Activated CD8-positive, alpha-beta memory T cell treated with anti-CD3 and anti-CD28 coated beads for 1 hour (primary cell): ENCODE measurements at places on chromosomes 5 and 9.

GRCh38 chr9:137078701-137079400 is 1.5 kb downstream of the UAP1L1 start:
- DNase-seq, result no peak

DNA sequence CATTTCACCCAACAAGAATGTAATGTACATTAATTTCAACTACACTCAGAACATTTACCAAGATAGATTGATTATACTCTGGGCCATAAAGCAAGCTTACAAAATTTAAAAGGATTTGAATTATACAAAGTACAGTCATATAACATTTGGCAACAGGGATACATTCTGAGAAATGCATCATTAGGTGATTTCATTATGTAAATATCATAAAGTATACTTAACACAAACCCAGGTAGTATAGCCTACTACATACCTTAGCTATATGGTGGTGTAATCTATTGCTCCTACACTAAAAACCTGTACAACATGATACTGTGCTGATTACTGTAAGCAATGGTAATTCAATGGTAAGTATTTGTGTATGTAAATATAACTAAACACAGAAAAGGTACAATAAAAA is 202.9 kb downstream of the MPDZ start:
- no peak for DNase-seq

- no peak for DNase-seq
Measured at GRCh38 chr9:117098331-117098730, 316.5 kb downstream of the ASTN2 start.

DNA sequence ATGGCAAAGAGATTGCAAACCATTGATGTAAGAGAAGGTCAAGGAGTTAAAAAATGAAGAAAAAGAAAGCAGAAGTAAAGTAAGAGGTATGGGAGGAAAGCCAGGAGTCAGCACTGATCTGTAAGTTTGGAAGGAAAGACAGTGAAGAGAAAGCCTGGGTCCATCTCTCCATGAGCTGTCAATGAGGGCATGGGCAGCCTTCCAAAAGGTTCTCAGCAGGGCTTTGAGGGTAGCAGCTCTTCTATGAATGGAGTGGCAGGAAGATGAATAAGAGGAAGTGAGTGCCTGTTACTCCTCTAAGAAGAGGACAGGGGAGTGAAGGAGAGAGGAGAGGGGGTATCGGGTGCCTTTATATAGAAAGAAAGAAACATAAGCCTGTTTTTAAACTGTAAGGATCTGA is 97.1 kb downstream of the ADCY2 start:
- no peak for DNase-seq

GRCh38 chr9:108612513-108612912 is 243.3 kb downstream of the ACTL7B start:
- no peak for DNase-seq

- DNase-seq, result no peak
Measured at GRCh38 chr5:61662670-61663069, 330.6 kb downstream of the ZSWIM6 start.

- no peak for DNase-seq
Measured at GRCh38 chr9:89770531-89771174, 165.8 kb downstream of the GADD45G start.

GRCh38 chr9:134605966-134606357 is 35.6 kb upstream of the COL5A1 start:
- no peak for DNase-seq

DNA sequence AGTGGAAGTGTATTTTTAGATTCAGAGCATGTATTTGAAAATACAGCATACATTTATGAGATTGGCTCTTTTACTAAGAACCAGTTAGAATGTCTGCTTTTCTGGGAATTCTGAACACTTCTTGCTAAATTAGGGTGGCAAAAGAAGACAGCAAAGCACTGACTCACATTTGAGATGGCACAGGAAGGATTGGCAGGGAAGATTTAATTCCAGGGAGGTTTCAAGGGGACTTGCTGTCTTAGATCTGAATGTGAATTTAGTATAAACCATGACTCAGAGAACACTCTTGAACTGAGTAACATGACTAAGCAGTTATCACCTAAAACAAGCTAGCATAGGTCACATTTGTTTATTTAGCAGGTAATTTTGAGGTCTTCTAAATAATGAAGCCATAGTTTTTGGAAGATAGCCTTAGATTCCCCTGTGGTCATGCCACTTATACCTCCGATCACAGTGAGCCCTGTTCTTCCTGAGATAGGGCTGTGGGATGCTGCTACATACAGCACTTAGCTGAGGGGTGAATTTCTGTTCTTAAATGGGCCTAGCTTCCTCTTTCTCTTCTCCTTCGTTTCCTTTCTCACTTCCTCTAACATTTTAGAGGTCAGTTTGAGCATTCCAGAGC is 173.8 kb downstream of the PCSK1 start:
- DNase-seq, result no peak

- DNase-seq, result no peak
Measured at GRCh38 chr9:26086396-26086795, 408.2 kb upstream of the TUSC1 start.

GRCh38 chr9:131539223-131539923 is 6.0 kb upstream of the PRRT1B start:
- no peak for DNase-seq

DNA sequence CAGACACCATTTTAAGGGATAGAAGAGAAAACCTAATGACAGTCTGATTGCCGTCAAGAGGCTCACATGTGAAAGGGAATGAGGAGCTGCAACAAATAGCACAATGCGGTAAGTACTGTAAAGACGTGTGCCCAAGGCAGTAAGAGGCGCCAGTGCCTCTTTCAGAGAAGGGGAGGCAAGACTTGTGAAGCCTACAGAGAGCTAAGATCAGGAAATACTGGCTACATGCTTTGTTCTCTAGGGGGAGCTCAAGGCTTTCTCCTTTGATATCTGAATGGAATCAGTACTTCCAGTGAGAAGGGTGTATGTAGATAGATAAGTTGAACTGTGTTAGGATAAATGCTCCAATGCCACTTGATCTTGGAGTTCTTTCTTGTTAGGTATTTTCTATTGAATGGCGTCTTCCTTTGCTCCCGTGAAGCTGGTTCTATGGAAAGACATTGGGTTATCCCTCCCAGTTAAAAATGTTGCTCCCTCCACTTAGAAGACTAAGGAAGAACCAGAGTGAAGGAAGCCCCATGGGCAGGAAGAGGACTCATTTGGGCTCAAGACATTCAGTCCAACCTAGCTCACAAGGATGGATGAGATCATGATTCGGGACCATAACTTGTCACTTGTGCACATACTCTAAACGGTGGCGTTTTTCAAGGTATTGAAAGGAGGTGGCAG is 23.5 kb upstream of the ALDOB start:
- no peak for DNase-seq

GRCh38 chr5:75885849-75886596 is 168.8 kb upstream of the POC5 start:
- no peak for DNase-seq

- DNase-seq, result no peak
Measured at GRCh38 chr9:98271479-98271878, 16.0 kb upstream of the TBC1D2 start.

- DNase-seq, result no peak
Measured at GRCh38 chr5:144275329-144275728, 104.7 kb downstream of the KCTD16 start.

GRCh38 chr9:37036371-37036775 is 2.3 kb upstream of the PAX5 start:
- no peak for DNase-seq

- DNase-seq, result no peak
Measured at GRCh38 chr5:65121880-65122436, 353.2 kb downstream of the CWC27 start.

DNA sequence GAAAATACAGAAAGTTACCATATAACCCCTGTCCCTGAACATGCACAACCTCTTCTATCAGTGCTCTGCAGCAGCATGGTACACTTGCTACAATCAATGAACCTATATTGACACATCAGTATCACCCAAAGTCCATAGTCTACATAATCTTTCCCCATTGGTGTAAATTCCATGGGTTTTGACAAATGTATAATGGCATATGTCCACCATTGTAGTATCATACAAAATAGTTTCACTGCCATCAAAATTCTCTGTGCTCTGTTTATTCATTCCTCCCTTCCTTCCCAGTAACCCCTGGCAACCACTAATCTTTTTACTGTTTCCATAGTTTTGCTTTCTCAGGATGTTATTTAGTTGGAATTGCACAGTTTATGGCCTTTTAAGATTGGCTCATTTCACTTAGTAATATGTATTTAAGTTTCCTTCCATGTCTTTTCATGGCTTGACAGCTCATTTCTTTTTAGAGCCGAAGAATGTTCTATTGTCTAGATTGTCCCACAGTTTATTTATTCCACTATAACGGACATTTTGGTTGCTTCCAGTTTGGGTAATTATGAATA is 1707.0 kb downstream of the EFNA5 start:
- DNase-seq, result no peak

DNA sequence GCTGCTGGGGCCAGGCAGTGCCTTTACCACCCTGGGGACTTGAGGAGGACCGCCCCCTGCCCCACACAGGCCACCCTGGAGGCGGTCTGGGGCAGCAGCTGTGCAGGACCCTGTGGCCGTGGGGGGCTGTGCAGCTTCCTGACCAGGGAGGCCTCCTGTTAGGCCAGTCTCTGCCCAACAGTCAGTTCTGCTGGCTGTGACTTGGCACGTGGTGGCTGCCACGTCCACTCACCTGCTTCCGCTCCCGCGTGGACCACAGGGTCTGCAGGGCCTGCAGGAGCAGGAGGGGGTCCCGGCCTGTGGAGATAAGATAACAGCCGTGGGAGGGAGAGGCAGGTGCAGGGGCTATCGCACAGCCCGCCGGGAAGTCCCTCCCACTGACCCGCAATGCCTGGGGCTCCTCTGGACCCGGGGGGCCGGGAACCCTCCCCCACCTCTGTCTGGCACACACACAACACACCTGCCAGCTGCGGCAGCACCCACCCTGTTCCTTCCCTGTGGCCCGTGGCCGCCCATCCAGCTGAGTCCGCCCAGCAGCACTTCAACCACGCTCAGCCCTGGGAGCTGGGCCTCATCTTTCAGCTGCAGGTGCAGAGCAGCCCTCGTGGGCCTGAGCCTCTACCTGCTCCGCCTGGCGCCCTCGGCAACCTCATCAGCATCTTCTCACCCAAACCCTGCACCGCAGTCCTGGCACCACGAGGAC is 39.7 kb downstream of the EXD3 start:
- DNase-seq, result no peak

DNA sequence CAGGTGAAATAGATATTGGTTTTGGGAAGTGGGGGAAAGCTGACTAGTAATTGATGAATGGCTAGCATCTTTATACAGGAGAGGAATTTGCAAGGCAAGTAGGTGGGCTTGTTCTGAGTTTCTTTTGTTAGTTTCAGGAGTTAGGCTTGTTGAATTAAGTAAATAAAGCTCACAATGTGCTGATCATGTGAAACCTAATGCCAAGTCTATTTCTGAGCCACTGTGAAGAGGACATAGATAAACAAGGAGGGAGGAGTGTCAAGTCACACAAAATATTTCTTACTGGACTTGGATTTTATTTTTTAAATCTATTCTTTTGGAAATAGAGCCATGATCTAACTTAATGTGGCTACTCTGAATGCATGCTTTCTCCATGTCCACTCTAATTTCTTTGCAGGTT is 19.9 kb downstream of the GDA start:
- no peak for DNase-seq

DNA sequence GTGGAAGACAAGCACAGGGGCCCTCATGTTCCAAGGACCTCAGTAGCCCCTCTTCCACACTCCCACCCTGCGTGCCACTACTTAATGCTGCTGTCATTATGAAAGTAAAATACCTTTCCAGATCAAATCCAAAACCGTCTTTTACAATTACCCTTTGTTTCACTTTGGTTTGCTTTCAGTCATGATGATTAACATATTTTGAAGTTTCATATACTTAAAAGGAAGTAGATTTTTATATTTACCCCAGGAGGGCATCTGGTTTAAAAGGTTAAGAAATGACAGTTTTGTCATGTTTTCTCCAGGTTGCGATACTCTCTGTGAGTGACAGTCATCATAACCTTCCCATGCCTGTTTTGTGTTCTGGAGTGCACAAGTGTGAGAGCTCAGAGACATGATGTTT is 13.5 kb upstream of the MAP1B start:
- DNase-seq, result no peak

DNA sequence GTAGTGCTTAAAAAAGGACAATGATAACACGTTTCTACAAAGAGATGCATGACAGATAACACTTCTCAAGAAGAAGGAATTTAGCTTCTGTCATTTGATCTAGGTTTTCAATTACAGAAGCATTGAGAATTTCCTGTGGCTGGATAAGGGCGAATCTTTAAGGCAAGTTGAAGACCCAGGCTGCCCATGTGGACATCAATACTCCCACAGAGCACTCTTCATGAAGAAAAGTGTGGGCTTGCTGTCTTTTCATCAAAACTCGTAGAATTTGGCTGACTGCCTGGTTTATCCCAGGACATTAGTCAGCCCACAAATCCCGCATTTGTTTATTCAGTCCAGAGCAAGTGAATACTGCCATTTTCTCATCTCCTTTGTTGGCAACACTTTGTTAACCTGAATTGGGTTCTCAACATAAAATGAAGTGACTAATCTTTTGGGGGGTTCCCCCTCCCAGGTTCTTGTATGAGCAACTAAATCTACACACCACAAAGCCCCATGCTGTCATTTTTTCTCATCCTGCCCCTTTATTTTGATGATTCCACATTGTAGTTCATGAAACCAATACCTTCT is 43.4 kb upstream of the CDKN2B start:
- DNase-seq, result no peak

GRCh38 chr9:116175614-116176013 is 22.0 kb downstream of the PAPPA start:
- DNase-seq, result no peak

GRCh38 chr9:75451505-75451904 is 363.2 kb downstream of the OSTF1 start:
- no peak for DNase-seq

GRCh38 chr5:125559296-125559695 is 812.9 kb upstream of the ZNF608 start:
- no peak for DNase-seq

GRCh38 chr9:37852222-37852621 is 51.6 kb downstream of the DCAF10 start:
- DNase-seq, result no peak

DNA sequence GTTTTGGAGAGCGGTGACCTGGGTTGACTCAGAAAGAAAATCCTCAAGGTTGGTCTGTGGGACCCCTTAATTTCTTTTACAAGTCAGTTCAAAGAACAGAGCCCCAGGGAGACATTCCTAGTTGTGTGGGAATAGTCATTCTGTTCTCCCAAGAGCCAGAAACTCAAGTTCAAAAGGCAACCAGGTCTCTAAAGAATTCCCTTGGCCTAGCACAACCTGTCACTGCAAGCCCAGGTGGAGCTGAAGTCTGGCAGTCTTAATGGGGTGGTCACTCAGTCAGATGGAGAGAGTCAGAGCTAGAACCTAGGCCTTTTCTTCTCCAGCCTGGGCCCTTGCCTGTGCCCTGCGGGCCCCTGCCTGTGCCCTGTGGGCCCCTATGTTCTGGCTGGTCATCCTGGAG is 37.5 kb upstream of the CDKN2AIPNL start:
- no peak for DNase-seq

- no peak for DNase-seq
Measured at GRCh38 chr5:80925931-80926330, 34.2 kb upstream of the RASGRF2 start.

- no peak for DNase-seq
Measured at GRCh38 chr5:149470942-149471341, 80.3 kb downstream of the CSNK1A1 start.
